ENCODE measurements at places on chromosomes 6 and 20.

GRCh38 chr6:148261470-148261869, 81.2 kb upstream of the SASH1 start:
- DNase-seq, result no peak

GRCh38 chr6:130140084-130140483, 82.7 kb downstream of the SAMD3 start:
- no peak for DNase-seq

DNA sequence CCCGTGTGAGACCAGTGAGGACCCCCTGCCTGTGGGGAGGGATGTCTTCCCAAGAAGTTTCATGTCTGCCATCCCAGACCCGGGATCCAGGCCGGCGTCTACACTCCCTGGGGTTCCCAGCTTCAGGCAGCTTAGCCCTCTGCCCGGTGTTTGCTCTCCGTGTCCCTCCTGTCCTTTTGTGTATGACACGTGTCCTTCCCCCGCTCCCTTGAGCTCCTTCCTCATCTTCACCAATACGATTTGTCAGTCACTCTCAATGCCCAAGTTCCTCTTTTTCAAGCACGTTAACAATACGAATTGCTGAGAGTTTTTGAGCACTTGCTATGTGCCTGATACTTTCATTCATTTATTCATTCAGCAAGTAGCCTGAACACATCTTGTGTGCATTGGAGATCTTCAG, 115.6 kb upstream of the PTPN1 start:
- DNase-seq, result no peak

DNA sequence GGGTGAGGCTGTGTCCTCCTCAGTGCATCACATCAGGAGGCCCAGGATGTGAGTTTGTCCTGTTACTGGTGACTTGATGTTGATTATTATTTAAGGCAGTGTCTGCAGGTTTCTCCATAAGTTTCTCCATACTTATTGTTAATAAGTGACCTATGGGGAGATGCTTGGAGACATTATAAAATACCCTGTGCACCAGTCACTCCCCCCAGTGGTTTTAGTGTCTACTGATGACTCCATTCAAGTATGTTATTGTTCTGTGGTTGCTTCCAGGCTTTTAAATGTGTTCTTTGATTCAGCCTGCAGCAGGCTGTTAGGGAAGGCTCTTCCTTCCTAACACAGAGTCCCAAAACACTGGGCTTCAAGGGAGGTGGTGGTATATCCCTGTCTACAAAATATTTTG, 14.6 kb upstream of the CST3 start:
- DNase-seq, result no peak

DNA sequence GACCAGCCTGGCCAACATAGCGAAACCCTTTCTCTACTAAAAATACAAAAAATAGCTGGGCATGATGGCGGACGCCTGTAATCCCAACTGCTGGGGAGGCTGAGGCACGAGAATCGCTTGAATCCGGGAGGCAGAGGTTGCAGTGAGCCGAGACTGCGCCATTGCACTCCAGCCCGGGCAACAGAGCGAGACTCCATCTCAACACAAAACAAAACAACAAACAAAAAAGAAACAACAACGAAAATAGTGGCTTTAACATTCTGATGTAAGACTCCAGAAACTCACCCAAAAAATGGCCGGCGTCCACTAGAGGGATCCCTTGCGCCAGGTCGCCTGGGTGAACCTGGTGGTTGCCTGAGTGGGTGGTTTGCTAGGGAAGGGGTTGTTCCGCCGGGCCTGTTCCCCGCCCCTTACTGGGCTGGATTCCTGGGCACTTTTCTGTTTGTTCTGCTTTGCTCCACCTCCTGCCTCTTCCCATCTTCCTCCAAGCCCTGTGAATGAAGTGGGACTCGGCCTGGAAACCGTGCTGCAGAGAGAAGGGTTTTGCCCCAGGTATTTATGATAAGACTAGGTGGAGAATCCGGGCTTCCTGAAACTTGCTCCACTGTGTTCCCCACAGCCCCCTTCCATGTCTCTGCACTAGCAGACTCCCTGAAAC, 1.5 kb downstream of the PABPC1L start:
- no peak for DNase-seq

- peak; percentile 40 for DNase-seq
Measured at GRCh38 chr6:33297956-33298772, 578 bp downstream of the RGL2 start.

DNA sequence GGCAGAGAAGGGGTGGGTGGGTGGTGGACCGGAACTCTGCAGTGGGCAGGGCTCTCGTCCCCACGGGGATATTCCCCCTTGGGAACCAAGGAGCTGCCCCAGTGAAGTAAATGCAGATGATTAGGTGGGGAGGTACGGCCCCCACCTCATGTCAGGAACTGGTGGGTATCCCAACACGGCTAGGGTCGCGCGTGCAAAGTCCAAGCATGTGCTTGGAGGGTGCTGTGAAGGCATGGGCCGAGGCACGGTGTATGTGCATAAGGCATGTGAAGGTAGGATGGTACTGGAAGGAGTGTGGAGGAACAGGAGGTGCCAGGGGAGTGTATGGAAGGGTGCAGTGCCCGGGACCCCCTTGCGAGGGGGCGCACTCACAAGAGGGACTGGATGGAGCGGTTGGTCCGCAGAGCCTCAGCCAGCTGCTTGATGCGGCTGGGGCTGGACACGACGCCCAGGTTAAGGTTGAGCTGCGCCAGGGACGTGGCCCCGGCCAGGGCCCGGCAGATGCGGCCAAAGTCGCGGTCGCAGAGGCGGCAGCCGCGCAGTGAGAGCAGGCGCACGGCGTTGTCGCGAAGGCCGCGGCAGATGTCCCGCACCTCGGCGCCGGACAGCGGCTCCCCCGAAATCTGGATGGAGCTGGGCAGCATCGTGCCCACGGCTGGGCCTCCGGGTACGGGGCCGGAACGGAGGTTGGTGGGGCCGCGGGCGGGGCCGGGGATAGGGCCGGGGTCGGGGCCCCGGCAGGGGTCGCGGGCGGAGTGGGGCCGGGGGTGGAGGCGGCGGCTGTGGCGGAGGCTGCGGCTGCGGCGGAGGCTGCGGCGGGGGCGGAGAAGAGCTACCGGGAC, 783 bp downstream of the LRRC73 start:
- no peak for DNase-seq

DNA sequence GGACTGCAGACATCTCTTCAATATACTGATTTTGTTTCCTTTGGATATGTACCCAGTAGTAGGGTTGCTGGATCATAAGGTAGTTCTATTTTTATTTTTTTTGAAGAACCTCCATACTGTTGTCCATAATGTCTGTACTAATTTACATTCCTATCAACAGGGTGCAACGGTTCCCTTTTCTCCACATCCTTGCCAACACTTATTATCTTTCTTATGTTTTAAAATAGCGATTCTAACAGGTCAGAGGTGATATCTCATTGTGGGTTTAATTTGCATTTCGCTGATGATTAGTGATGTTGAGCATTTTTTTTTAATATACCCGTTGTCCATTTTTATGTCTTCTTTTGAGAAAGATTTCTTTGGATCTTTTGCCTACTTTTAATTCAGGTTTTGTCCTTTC, 2.0 kb upstream of the TP53RK start:
- DNase-seq, result no peak

- DNase-seq, result peak; percentile 55
Measured at GRCh38 chr6:31945507-31946369, at the start of gene CFB. Gene CFB (plus strand): TSS chr6:31946095. CDS start chr6:31946222, 127 bp downstream.

GRCh38 chr20:39904476-39905112, 784.4 kb downstream of the MAFB start:
- DNase-seq, result no peak

DNA sequence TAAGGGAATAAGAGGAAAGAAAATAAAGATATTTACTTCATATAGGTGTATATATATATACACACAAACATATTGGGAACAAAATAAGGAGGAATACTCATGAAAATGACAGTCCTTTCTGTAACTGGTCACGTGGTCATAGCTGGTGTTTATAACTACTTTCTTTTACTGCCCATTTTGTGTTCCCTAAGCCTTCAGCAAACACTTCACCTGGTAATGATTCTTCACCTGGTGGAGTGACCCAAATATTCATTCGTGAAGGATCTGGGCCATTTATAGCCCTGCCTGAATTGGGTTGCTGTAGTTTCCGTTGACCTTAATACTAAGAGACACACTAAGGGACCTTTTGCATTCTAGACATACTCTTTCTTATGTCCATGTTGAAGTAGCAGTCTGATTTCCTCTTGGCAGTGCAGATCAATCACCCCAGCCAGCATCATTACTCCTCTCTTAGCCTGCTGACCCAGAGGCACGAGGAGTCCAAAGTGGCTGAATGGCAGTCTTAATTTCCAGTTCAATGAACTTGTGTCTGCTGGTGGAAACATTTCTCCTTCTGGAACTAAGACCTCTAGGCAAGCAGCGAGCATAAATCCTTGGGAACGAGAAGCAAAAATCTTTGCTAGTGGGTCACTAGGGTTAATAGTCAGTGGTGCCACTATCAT, 39.9 kb upstream of the IYD start:
- no peak for DNase-seq

DNA sequence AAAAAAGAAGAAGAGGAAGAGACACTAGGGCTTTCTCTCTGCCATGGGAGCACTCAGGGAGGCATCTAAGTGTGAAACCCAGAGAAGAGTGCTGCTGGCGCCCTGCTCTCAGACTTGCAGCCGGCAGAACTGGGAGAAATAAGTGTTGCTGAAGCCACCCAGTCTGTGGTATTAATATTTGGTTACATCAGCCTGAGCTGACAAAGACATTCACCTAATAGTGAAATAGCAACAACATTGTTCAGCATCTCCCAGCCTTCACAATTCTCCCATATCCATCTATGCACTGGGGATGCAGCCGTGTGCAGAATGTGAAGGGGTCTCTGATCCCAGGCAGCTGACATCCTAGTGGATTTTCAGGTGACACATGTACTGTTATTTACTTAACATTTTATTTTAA, 12.0 kb downstream of the KCNG1 start:
- DNase-seq, result no peak

GRCh38 chr6:40387871-40388264, 199.3 kb downstream of the LRFN2 start:
- DNase-seq, result no peak

GRCh38 chr6:162360901-162361567, 366.5 kb downstream of the PRKN start:
- DNase-seq, result no peak

DNA sequence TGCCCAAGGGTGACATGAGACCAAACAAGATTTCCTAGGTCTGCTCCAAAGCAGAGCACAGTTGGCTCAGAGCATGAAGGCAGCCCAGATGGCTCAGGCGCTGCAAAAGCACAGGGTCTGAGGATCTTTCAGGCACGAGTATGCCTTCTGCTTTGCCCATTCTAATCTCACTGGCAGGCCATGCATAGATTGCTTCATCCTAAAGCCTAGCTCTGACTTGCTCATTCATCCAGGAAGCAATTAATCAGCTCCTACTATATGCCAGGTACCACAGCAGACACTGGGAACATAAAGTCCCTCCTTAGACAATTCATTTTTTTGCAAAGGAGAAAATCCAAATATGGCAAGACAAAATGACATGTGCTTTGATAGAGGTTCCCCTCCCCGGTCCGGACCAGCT, 31.2 kb downstream of the GPLD1 start:
- DNase-seq, result no peak

DNA sequence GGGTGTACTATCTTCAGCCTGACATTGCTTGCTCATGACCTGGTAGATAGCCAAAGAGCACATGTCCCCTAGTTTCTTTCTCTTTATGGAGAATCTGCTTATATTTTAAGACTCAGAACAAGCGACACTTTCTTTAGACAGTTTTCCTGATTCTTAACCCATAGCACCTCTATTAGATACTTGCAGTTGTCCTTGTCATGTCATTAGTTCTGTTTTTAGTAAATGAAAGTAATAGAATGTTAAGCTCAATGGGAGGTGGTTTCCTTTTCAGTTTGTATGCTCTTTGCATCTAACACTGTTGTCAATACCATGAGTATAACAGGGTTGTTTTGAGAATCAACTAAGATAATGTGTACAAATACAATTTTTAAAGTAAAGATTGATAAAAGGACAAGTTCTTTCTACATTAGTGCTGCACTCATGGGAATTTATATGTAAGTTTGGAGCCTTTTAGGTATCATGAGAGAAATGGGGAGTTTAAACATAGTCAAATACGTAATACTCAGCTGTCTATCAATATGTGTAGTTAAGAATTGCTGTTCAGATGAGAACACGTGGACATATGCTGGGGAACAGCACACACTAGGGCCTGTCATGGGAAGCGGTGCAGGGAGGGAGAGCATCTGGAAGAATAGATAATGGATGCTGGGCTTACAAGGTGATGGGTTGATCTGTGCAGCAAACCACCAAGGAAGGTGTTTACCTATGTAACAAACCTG, 124.3 kb downstream of the GRM1 start:
- DNase-seq, result no peak

DNA sequence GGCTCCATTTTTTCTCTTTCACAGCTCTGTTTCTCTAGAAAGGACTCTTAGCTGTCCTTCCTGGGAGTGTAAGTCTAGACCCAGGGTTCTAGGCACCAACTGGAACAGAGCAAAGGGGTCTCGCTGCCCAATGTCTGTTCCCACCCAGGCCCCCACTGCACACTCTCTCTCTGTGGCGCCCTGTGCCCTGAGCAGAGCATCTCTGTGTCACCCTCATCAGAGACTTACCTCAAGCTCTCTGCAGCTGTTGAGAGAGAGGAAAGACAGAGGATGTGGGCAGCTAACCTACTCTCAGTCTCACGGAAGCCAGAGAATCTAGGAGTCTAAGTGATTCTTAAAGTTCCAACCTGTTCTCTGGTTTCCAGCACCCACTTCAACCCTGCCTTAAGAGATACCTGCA, 9.5 kb downstream of the NCR2 start:
- no peak for DNase-seq

- no peak for DNase-seq
Measured at GRCh38 chr20:38973107-38973506, 11.0 kb downstream of the DHX35 start.

DNA sequence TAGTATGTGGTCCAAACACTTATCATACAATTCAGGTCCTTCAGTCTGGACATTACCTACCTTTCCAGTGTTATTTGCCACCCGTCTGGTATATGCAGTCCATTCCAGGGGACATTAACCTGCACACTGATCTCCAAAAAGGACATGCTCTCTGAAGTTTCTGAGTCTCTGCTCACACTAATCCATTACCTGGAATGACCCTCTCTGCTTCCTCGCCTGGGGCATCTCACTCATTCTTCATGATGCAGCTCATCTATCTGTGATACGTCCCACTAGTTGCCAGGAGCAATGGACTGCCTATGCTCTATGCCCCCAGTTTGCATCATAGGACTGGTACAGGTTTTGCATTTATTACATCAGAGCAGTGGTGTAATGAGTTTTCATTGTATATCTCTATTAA, 5.9 kb upstream of the TUBB2B start:
- DNase-seq, result no peak

- peak; percentile 46 for DNase-seq
Measured at GRCh38 chr6:69019832-69020231, 384.8 kb downstream of the ADGRB3 start.

GRCh38 chr20:11686820-11687543, 230.7 kb upstream of the BTBD3 start:
- DNase-seq, result no peak

Measured in fibroblast of skin of left quadriceps (primary cell).